Motor neuron (in vitro differentiated cells): ENCODE measurements at places on chromosomes 1 and 21. TPM values are rescaled to one million over a fixed set of nuclear protein-coding genes. Genes with fewer than 3 reads are reported as not detected.

The GJB3 gene
- total RNA-seq: 8.5 and 8.6 TPM in 2 replicates

The NPL gene
- 5.1 and 5.2 TPM in 2 replicates for total RNA-seq

The CR1L gene
- total RNA-seq: not detected in 2 replicates

The SSU72 gene
- 91.9 and 94.8 TPM in 2 replicates for total RNA-seq

The PTGER3 gene
- 46.9 and 48.2 TPM in 2 replicates for total RNA-seq

The VWA5B1 gene
- total RNA-seq: 0.21 and 0.23 TPM in 2 replicates

The ZCCHC17 gene
- total RNA-seq: 51.9 and 58.7 TPM in 2 replicates

The MPL gene
- not detected in 2 replicates for total RNA-seq

The AIRE gene
- total RNA-seq: 0.05 and 0.19 TPM in 2 replicates

The GOLT1A gene
- 0.46 and 0.68 TPM in 2 replicates for total RNA-seq

The PRDM16 gene
- 0.88 and 0.92 TPM in 2 replicates for total RNA-seq

The ZYG11A gene
- total RNA-seq: 3.6 and 4.0 TPM in 2 replicates

The SLC45A3 gene
- total RNA-seq: 2.5 and 2.7 TPM in 2 replicates

The OR2L5 gene
- total RNA-seq: 1.0 and 1.6 TPM in 2 replicates

The MAB21L3 gene
- total RNA-seq: 0.10 and 0.11 TPM in 2 replicates
